SK-N-MC (cell line): ENCODE measurements at places on chromosomes 2 and 18.
A peak's percentile ranks its signal among the peaks of the same experiment; 100 is the strongest.

- DNase-seq: no peak
Observed at GRCh38 chr2:42886921-42887320, 94.5 kb upstream of the HAAO start.

GRCh38 chr2:214277880-214278279, 133.0 kb upstream of the VWC2L start:
- DNase-seq: no peak

- DNase-seq: no peak
Observed at GRCh38 chr18:44723411-44723810, 42.7 kb downstream of the SETBP1 start.

DNA sequence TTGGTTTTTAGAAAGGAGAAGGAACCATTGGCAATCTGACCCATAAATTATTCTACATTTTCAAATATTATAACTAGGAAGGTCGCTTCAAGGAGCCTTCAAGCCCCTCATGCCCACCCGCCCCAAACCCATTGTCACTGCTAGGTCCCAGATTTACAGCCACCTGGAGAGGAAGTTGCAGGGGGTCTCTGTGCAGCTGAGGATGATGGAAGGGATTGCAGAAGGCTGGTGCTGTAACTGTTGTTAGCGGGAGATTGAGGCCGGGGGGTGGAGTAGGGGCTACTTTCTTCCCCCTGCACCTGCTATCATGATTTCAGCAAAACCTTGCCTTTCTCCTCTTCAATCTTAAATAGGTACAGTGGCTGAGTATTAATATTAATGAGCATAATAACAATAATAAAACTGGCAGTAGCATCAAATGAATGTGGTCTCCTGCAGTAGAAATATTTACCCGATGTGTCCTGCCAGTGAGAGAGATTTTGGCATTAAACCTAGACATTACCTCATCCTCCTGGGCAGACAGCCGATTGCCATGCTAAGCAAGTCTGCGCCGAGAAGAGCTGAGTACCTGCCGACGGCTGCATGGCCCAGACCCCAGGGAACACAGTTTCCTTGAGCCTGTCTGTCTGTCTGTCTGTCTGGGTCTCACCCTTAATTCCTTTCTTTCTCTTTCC, 225.4 kb downstream of the FAM210A start:
- no peak for DNase-seq

GRCh38 chr18:158128-159036, at the start of gene USP14:
USP14 (plus strand) TSS chr18:158557; CDS start chr18:158699, 142 bp downstream.
- peak; percentile 66 for DNase-seq

DNA sequence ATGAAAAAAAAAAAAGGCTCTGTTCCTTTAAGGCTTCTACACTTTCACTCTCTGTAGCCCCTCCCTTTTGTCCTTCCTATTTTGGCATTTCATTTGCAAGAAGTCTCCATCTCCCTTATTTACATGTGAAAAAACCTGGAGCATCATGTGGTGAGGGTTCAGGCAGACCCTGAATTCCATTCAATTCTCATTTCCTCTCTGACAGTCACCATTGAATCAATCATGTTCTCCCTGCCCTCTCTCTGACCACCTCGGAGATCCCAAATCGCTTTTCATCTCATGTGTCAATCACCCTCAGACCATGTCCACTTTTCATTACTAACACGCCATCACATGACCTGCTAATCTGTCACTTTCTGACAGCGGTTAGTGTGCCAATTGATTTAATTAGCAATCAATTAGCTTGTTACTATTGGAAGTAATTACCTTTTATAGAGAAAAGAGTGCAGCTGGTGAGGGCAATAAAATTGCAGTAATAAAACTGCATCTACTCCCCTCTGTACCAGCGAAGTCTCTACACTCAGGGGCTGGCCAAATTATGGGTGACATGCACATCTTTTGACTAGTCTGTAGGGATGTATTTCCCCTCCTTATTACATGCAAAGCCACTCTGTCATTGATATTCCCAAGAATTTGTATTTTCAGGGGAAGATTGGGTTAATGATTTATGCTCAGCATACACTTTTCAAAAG, 317.4 kb downstream of the EN1 start:
- no peak for DNase-seq

DNA sequence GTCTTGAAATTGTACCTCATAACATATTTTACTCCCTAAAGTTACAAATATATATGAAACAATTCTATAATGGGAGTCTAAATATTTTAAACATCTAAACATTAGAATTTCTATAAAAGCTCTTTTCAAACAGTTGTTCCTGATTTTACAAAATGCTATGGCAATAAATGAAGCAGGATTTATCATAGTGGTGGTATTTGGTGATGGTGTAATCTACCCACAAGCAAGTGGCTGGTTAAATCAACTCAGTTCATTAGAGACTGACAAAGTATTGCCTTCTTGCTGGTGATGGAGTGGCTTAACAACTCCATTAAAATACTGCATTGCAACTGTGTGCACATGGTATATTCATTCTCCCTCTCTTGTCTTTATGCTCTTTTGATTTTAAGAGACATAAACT, 138.9 kb downstream of the PMAIP1 start:
- no peak for DNase-seq

GRCh38 chr2:187574969-187575750, 20.9 kb upstream of the TFPI start:
- DNase-seq: no peak

DNA sequence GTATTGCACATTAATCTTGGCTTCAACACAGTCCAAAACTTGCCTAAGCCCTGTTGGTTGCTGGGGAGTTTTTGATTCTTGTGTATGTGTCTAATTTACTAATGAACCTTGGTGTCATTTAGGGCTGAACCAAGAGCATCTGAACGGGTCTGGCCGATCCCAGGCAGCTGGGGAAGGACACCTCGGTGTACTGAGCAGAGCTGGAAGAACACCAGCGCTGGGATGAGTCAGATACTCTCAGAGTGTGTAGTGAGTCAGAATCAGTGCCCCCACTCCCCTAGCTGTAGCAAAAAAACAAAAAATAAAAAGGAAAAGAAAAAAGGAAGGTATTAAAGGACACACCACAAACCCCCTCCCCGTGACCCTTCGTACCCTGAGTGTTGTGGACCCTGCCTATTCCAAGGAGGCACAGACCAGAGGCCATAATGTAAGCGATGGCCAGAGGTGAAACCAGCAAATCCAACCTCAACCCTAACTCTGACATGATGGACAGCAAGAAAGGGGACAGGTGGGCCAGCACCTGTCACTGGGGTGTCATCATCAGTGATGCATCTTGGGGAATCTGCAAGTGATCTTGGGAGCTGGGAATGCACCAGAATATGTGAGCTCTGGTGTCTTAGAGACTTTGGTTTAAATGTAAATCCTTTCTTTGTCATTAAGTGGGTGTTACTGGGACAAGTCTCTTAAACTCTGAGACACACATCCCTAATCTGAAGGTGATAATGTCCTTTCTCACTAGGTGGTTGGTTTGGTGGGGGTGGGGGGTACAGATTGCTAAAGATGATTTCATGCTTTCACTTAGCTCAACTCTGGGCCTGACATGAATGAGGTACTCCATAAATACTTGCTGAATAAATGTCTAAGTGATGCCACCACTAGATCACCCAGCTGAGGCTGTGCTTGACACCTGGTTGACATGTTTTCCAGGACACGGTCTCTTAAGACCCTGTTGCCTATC, 34.2 kb upstream of the NCOA1 start:
- DNase-seq: no peak

- DNase-seq: no peak
Observed at GRCh38 chr2:31710121-31710520, 129.4 kb upstream of the SRD5A2 start.

DNA sequence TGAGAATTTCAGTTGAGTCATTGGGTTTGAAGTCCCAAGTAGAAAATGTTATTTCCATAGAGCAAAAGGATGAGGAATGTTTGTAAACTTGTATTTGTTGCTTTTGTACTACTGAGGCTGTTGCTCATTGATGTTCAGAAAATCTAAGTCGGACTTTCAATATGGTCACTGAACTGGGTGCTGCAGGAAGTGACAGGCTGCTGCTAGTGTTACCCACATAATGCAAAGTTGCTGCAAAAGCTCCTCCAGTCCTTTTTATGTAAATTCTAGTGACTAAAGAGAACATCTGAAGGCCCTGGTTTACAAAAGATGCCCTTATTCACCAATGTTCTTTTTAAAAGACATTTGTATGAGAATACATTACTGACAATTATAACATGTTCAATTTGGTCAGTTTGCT, 131.1 kb upstream of the FAM98A start:
- DNase-seq: no peak

- no peak for DNase-seq
Observed at GRCh38 chr2:196846295-196846694, 37.1 kb upstream of the C2orf66 start.

GRCh38 chr2:219440388-219441256, 6.0 kb downstream of the SPEG start:
- DNase-seq: no peak

DNA sequence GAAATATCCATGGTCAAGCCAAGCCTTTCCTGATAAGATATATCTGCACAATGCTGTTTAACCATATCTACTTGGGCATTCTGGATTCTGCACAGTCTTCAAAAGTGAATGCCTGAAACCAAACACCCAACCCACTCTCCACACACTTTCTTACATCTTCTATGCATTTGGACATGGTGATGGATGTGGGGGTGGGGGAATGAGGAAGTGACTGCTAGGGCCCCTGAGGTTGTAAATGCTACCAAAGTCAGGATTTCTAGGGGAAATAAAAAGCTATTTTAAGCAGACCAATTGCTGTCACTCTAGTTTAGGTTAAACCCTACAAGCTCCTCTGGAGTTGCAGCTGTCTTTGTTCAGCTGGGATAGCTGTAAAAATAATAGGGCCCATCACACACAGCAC, 26.7 kb upstream of the TGFA start:
- no peak for DNase-seq

GRCh38 chr2:72788756-72789155, 37.1 kb downstream of the EXOC6B start:
- DNase-seq: no peak

DNA sequence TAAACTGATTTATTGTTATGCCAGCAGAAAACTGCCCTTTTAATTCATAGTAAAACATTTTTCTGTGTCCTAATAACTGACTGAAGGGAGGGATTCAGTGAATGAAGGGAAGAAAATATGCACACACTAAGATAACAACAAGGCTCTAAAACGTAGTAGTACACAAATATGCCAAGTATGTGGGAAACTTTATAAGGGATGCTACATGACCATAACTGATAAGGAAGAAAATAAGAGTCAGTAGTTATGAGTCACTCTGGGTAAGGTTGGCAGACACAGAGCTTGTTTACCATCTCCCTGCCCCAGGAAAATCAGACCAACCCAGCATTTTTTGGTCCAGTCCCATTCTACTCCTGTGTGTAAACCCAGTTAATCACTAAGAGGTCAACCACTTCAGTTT, 124.2 kb downstream of the RPRM start:
- no peak for DNase-seq

GRCh38 chr18:32730068-32730467, 42.8 kb downstream of the KLHL14 start:
- DNase-seq: no peak

GRCh38 chr2:11286749-11287148, 57.7 kb downstream of the ROCK2 start:
- DNase-seq: no peak

GRCh38 chr2:181264001-181264400, 193.2 kb upstream of the ITGA4 start:
- no peak for DNase-seq

- DNase-seq: no peak
Observed at GRCh38 chr2:127683757-127684156, 8.4 kb upstream of the LIMS2 start.

DNA sequence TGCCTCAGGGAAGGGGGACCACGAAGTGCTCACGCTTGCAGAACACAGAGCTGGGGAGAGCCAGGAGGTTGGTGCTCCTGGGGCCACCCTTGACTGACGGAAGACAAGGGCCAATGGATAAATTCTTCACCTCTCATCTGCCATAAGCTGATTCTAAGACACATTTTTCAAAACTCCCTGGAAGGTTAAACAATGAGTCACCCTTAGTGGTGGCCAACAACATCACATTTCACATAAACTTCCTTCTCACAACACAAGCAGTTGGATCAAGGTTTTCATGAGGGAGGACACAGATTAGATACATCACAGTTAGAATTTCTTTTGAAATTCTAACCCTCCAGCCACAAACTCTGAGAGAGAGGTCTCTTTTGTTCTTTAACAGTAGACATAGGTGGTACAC, 713.6 kb upstream of the POU3F3 start:
- no peak for DNase-seq
